ENCODE measurements at places on chromosomes 7 and 10. TPM values are rescaled to one million over a fixed set of nuclear protein-coding genes. Genes with fewer than 3 reads are reported as not detected.

The LDB1 gene
- 33.0 TPM for total RNA-seq

The SFRP5 gene
- total RNA-seq: not detected

The NPFFR1 gene
- not detected for total RNA-seq

The CCL24 gene
- not detected for total RNA-seq

DNA sequence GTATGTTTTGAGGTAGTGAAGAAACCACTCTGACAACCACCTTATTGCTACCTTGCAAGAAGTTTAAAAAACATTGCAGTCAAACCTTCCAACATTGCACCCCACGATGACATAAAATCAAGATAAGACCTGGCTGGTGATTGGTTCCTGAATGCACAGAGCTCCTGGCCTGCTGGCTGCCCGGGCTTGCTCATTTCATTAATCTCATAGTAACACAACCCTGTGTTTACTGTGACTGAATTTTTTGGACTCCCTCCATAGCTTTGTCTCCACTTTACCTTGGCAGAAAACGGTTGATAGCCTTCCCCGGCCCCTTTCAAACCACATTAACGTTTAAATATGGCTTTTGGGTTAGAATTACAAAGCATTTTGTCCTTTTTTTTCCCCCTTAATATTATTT lies 27.5 kb downstream of the VWA2 start:
- no peak for DNase-seq

DNA sequence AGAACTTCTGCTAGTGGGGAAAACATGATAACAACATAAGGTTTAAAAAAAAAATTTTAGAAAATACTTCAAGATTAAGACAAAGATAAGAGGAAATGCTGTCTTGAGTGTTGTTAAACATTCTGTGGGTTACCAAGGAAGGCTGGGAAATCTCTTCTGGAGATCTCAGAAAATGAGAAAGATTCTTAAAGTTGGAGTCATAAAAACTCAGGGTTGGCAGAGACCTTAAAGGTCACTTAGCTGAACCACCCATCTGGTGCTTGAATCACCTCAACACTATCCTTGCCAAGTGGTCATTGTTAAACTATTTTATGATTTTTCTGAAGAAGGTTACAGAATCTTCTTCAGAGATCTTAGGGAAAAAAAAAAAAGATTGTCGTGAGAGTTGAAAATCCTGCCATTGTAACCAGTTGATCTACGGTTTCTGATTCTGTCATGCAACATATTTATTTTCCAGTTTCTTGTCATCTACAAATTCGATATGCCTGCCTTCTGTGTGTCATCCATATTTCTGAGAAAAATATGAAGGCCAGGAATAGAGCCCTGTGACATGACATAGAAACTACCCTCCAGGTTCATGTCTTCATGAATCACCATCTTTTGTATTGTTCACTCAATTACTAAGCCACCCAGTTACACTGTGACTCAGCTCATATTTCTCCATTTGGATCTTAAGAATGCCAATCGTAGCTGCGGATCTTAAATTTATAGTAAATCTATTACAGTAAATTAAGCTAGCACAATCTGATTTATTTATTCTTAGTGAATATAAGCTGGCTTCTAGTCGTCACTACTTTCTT lies 179.2 kb downstream of the ST7 start:
- DNase-seq: peak; percentile 65

- DNase-seq: no peak
These were observed 293.2 kb upstream of the SEMA3D start for GRCh38 chr7:85479918-85480643.

- DNase-seq: no peak
These were observed 58.9 kb upstream of the FAM20C start for GRCh38 chr7:133470-133869.

DNA sequence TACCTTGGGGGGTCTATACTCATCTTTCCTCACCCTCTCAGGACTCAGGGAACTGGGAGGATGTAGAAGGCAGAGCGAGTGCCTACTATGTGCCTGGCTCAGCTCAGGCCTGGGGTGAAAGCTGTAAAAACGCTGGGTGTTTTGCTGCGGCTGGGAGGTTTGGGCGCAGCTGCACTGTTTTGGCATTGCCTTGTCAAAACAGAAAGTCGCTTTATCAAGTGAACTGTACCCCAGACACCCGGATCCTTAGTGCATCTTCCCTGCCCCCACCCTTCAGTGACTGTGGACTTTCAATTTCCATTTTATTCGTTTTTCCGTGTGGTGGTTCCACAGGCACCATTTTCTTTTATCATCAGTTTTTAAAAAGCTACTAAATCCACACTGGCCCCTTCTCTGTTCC lies 86.7 kb upstream of the ZNF716 start:
- no peak for DNase-seq

GRCh38 chr7:66088861-66089838 lies 13.5 kb downstream of the ASL start:
- DNase-seq: no peak

GRCh38 chr7:140509789-140510188 lies 30.5 kb upstream of the MKRN1 start:
- DNase-seq: no peak

DNA sequence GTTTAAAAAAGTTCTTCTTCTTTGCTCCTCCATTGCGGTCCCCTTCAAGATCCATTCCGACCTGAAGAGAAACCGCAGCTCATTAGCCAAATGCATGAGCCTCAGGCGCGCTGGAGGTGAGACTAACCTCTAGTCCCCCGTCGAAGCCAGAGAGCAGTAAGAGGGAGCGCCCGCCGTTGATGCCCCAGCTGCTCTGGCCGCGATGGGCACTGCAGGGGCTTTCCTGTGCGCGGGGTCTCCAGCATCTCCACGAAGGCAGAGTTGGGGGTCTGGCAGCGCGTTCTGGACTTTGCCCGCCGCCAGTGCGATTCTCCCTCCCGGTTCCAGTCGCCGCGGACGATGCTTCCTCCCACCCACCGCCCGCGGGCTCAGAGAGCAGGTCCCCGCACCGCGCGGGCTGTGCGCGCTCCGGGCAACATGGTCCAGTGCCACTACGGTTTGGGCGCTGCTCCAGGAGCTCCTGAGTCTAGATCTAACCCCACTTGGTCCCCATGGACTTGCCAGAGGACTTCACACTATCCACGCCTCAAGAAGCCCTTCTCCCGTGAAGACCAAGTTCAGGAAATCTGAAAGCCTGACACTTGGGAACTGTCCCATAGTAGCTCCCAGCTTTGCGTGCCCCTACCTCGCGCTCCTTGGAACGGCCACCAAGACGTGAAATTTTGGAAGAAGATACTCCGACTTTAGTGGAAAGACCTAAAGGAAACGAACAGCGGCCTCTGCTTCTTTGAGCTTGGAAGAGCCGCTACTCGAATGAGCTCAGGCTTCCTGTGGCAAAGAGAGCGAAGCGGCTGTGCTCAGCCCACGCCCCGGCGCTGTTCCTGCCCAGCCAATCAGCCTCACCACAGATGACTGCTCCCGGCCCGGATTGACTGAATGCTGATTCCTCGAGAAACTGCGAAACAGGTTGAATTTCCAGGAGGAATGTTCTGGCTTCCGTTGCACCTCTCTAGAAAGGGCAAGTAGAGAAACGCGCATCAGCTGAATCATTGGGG lies at the start of gene ABCB1:
Gene ABCB1, minus strand, starts transcription at position 755 of the 995 bp plus-strand sequence. Its CDS starts 700 bp downstream, at position 55.
- peak; percentile 36 for DNase-seq

- DNase-seq: no peak
These were observed 56.6 kb upstream of the TRUB1 start for GRCh38 chr10:114881417-114881816.

GRCh38 chr10:60000747-60001146 lies 94.4 kb upstream of the CCDC6 start:
- DNase-seq: no peak
